ENCODE measurements at places on chromosomes 3 and 15. TPM values are rescaled to one million over a fixed set of nuclear protein-coding genes. Genes with fewer than 3 reads are reported as not detected.

Gene RAB6B
- 3.8 TPM for total RNA-seq

Gene CTXN2
- not detected for total RNA-seq

Gene RUBCN
- total RNA-seq, result 26.7 TPM

Gene BFSP2
- not detected for total RNA-seq

Gene SGO1
- total RNA-seq, result not detected

Gene SLC12A1
- not detected for total RNA-seq

Gene LRRC31
- not detected for total RNA-seq

Gene KBTBD13
- 5.0 TPM for total RNA-seq

Gene MRAS
- total RNA-seq, result 124 TPM

Gene COL6A5
- not detected for total RNA-seq

Gene SNTN
- not detected for total RNA-seq

Gene PDIA5
- 6.1 TPM for total RNA-seq

Gene GRIP2
- total RNA-seq, result 8.1 TPM

Gene TRAT1
- total RNA-seq, result not detected

Gene ALG1L2
- not detected for total RNA-seq

Gene WDR93
- total RNA-seq, result not detected

GRCh38 chr3:15977090-15977489 is 179.3 kb upstream of the ANKRD28 start:
- no peak for DNase-seq

DNA sequence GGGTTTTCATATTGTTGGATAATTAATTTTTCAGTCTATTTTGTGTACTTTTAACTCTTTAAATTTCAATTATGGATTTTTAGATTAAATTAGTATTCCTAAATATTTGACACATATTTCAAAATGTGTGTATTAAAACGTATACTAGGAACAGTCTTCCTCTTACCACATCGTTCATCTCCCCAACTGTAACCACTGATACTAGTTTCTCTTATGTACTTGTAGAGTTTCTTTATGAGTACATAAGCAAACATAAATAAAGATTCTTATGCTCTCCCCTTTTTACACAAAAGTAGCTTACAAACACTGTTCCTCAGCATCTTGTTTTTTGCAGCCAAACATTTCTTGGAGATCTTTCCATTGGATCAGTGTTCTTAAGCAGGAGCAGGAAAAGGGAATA is 45.9 kb downstream of the CMSS1 start:
- DNase-seq, result no peak

DNA sequence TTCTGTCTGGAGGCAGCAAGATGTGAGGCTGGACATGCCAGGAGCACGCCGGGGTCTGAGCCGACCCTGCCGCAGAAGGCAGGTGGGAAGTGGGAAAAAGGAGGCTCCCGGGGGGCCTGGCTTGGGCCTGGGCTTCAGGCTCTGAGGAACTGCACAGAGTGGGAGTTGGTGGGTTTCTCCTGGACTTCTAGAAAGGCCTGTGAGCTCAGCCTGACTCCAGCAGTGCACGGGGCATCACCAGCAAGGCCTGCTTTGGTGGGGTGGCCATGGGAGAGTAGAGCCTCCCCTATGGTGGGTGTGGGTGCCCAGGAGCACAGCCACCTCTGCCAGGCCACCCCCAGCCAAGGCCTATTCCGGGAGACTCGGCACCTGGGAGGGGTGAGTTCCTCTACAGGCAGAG is 18.1 kb upstream of the SLC41A3 start:
- peak; percentile 46 for DNase-seq

DNA sequence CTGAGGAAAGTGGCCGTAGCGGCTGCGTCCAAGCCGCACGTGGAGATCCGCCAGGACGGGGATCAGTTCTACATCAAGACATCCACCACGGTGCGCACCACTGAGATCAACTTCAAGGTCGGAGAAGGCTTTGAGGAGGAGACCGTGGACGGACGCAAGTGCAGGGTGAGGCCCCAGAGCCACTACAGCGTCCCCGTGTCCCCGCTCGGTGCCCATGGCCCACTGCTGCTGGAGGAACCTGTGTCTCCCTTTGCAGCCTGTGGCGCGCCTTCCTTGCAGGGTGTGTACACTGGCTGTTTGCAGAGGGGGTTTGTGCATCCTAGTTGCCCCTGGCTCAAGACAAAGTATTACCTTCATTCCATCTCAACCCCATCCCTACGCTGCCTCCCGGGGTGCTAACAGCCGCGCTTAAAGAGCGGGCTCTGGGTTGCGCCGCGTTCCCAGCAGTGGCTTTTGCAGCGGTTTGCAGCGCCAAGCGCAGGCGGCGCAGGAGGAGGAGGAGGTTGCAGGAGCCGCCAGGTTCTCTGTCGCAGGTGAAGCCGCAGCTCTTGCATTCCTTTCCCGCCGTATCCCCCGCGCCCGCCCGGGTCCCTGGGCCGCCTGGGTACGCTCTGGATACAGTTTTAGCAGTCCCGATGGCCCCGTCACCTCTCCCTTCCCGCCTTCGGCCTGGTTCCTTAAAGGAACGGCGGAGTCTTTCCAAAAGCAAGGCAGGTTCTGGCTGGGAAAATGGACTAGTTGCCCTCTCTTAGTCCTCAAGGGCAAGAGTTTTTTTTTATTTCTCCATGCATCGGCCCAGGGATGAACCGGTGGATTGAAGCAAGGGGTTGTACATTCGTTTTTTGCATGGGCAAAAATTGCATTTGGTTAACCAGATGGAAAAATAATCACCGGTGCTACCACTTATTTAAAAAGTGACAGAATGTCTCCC is 1.2 kb downstream of the CRABP1 start:
- no peak for DNase-seq

DNA sequence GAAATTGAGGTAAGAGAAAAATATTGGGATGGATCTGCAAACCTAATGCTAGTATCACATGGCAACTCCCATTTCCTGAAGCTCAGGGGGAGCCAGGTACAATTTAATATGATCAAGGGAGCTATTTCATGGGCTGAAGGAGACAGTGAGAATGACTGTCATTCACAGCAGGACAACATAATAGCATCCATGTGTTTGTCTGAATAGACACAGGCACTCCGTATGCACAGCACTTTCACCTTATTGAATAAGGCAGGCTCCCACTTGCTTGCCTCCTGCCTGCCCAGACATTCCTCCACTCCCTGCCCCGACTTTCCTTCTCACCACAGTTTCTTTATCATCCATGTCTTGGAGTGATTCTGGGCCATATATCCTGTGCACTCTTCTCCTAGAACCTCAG is 156.6 kb upstream of the SLC24A5 start:
- no peak for DNase-seq

- DNase-seq, result no peak
These were observed 13.3 kb downstream of the LSG1 start for GRCh38 chr3:194658477-194659242.

GRCh38 chr3:47082519-47082918 is 81.4 kb downstream of the SETD2 start:
- DNase-seq, result no peak

- peak; percentile 25 for DNase-seq
These were observed 86.2 kb downstream of the SEC22A start for GRCh38 chr3:123287962-123288302.

DNA sequence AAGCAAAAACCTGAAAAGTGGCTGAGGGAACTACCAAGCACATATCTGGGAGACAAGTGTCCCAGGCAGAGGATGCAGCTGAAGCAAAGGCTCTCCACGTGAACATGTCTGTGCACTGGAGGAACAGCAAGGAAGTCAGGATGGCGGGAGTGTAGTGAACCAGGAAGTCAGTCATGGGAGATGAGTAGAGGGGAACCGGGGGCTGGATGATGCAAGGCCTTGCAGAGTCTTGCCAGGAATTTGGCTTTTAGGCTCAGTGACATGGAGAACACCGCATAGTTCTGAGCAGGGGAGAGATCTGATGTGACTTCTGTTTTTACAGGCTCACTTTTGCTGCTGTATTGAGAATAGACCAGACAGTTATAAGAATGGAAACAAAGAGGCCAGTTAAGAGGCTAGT is 19.0 kb downstream of the C2CD4A start:
- no peak for DNase-seq

DNA sequence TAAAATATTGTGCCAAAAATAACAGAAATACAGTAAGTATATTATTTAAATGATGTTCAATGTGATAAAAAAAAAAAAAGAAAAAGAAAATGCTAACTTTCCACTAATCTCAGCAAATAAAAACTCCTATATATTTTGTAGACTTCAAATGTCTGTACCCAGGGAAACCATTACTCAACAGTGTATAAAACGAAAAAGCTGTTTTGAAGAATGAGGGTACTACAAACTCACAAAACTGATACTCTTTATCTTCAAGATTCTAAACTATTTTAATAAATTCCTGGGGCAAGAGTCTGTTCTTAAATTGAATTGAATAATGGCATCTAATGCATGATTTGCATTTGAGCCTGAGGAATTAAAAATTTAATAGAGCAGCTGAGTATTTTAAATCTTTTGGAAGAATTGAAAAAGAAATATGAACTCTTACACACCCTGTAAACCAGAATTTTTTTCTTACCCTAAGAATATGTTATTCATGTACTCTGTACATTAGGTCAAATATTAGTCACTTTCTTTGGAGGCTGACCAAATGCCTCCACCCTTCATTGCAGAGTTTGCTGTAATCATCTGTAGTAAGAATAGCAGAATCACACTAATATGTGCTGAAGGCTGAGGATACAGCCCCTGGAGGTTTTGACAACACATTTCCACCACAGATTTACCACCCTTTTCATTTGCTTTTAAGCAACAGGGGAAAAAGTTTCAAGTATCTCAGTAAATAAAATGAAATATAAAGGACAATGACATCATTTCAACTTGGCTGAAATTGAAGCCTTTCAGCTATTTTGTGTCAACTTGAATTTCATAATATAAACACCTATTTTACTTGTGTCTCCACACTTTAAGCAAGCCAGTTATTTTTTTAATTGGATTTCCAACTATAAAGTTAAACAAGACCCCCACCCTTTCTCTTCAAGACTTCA is 79.7 kb downstream of the FBN1 start:
- DNase-seq, result no peak

DNA sequence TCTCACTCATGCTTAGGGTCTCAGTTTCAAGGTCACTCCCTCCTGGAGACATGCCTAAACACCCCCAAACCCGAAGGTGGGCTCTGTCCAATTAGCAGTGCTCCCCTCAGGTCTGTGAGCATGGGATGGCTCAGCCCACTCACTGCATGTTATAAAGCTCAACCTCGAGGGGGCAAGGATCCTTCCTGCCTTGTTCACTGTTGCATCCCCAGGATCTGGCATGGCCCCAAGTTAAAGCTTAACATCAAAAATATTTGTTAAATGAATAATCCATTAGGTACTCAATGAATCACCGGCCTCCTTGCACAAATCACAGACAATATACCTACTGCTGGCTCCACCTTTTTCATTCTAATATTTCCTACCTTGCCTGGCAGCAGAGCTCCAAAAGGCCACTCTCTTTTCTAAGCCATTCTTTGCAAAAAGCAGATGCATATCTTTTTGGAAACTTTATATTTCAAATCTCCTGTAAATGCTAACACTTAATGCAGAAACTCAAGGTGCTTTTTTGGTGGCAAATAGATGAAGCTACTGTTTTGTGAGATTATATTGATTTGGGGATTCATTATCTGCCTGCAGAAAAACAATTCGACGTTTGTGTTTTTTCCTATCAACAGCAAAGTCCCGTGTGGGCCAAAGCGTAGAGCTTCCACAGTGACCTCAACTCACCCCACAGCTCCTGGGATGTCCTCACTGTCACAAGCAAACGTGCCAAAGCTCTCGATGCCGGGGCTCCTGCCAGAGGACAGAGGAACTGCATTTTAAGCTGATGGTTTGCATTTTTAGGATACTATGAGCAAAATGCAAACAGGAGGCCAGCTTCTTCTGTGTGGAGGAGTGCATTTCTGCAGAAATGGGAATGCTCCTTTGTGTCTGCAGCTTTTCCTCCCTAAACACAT is 35.4 kb downstream of the PCOLCE2 start:
- DNase-seq, result peak; percentile 57

- peak; percentile 25 for DNase-seq
These were observed 370.0 kb upstream of the FRG2C start for GRCh38 chr3:75294124-75294523.

DNA sequence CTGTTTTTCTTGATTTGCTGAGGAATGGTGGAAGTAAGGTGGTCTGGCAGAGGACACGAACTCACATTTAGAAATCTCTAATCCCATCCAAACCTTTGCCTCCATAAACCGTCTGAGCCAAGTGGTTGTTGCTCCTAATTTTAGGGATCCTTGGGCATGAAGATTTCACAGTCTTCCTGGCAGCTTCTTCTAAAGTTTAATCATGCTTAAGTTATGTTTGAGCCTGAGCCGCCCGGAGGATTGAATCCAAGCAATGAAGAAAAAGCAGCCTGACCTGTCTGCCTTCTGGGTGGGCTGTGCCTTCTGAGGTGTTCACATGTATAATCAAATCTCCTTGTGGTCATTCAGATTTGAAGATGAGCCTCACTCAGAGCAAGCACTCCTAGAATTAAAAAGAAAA is 249.0 kb downstream of the CD47 start:
- no peak for DNase-seq

- DNase-seq, result no peak
These were observed 142.6 kb downstream of the PLCL2 start for GRCh38 chr3:17027318-17027717.

- DNase-seq, result no peak
These were observed 20.4 kb downstream of the ISG20 start for GRCh38 chr15:88658972-88659931.

- no peak for DNase-seq
These were observed 30.7 kb downstream of the NPTN start for GRCh38 chr15:73602446-73602843.

DNA sequence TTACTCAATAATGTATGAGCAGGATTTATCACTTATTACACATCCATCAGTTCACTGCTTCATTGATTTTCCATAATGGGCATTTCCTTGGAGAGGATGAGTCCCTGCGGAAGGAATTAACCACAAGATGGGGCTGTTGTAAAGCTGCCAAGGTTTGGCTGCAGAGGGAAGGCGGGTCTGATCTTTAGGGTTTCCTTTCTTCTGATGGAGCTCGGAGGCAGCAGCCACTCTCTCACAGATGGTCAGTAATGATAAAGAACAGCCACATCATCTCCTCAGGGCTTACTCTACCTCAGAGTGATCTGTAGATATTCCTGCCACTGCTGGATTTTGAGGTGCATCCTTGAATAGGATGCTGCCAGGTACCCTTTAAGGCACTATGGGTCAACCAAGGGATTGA is 115.2 kb downstream of the USP13 start:
- no peak for DNase-seq

- DNase-seq, result peak; percentile 91
These were observed 1.3 kb upstream of the USP3 start for GRCh38 chr15:63502843-63503738.

- no peak for DNase-seq
These were observed 20.5 kb upstream of the ELP6 start for GRCh38 chr3:47533996-47534454.

DNA sequence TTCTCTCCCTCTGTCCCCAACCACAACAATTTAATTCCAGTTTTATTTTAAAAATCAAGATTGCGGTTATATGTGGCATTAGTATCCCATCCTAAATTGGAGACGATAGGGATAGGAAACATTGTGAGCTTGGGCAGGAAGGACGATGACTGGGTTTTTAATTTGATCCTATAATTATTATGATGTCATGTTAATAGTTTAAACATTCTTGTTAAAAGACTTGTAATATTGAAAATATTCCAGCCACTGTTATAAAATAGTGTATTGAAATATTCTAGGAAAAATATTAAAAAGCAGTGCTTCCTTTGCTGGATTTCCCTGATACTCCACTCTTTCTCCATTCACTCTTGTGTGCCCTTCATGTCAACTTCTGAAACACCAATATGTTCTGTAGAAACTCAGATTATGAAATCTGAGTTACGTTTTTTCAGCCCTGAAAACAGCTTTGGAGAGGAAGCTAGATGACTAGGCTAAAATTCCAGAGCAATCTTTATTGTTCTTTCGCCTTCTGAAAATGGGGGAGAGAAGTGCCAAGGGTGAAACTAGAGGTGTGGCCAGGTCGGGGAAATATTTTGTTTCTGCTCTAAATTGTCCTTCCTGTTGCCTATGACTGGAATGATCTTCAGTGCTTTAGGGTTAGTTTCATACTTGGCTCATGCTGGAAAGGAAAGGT is 46.1 kb upstream of the MAP3K13 start:
- DNase-seq, result no peak

Measured in psoas muscle (tissue), 8 donors.